ENCODE measurements at places on chromosomes 4 and X.

DNA sequence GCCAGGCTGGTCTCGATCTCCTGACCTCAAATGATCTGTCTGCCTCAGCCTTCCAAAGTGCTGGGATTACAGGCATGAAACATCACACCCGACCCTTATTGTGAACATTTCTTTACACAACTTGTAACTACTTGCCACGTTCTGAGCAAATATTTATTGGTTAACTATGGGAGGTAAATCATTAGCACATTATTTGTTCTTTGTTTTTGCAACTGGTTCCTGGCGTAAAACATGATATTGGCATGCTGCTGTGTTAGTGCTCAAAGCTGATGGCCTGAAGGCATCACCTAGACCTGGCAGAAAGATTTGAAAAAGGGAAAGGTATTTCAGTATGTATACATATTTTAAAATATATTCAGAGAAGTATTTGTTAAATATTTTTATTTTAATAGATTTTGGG lies 438.3 kb upstream of the PRKX start:
- no peak for DNase-seq

DNA sequence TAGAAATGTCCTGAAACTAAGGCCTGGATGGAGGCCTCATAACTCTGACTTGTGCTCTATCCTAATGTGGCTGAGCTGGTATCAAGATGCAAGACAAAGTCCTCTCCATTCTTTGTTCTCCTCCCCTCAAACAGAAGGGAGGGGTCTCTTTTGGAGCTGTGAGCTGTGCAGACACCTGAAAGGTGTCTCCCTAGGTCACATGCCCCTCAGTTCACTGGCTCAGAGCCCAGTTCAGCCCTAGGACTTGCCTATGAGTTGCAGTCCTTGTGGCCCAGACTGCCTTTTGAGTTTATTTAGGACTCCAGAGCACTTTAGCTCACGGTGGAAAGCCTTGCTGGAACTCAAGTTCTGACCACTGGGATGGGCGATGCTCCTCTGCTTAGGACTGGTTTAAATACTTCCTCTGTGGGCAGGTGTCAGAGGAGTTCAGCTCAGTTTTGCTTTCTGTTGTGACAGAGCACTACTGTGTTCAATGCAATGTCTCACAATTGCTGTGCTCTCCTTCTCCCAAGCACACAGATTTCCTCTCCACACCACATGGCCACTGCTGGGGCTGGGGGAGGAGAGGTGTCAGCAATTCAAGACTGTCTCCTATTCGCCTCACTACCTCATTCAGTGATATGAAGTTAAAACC lies 84.8 kb upstream of the ZNF827 start:
- DNase-seq: no peak

DNA sequence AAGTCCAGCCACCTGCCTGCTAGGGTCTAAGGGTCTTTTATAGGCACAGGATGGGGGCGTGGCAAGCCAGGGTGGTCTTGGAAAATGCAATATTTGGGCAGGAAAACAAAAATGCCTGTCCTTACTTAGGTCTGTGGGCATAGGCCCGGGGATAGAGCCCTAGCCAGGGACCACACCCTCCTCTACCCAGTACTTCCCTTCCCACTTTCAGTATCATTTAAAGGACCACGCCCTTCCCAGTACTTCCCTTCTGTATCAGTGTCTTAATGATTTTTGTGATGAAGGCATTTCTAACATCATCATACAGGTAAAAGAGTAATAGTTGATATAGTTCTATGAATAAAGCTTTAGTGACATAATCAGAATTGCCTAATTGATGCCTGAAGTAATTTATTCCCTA lies 11.4 kb downstream of the BANK1 start:
- DNase-seq: no peak

DNA sequence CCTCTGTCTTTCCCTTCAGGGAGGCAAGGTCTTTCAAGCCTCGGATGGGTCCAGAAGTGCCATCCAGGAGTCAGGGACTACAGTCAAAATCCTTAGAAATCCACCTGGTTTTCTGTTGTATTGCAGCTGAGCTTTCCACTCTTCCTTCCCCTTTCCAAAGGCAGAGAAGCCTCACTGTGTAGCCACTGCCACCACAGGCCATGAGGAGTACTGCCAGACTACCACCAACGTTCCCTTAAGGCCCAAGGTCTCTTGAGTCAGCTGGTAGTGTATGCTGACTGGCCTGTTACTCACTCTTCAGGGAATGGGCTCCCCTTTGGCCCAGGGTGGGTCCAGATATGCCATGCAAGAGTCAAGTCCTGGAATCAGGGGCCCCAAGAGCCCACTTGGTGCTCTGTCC lies 1454.1 kb downstream of the PCDH19 start:
- DNase-seq: no peak

GRCh38 chrX:106246511-106246910 lies 78.4 kb downstream of the PWWP3B start:
- no peak for DNase-seq

DNA sequence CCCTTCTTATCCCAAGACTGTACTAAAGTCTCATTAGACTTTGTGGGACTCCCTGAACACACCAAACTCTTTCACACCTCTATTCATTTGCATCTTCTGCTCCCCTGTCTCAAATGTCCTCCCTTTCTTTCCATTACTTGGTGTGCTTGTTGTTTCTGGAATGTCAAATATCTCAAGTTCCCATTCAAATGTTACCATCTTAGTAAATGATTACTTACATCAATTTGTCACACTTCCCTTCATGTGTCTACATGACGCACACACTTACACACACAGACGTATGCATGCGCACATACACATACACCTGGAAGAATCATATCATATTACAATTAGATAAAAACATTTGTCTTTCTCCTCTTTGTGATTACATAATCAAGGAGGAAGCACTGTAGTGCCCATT lies 210.8 kb upstream of the TEX13C start:
- DNase-seq: no peak

GRCh38 chr4:182760551-182761043 lies 156.6 kb downstream of the DCTD start:
- no peak for DNase-seq

GRCh38 chrX:15874672-15875071 lies 20.1 kb upstream of the AP1S2 start:
- DNase-seq: no peak

DNA sequence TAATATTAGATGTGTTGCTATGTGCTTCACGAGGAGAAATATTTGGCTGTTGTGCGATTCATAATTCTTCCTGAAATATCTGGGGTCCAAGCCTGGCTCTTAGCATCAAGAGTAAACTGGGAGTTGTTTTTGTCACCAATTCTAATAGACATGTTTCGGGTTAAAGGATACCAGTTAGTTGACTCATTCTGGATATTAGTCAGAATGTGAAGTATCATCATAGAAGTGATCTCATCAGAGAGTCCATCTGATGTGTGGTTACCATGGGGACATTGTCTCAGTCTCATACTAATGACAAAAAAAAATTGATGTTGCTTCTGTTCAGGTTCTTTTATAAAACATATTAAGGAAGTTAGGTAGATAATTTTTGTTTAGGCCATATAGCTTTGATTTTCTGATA lies 57.2 kb upstream of the MTMR1 start:
- DNase-seq: no peak

GRCh38 chr4:30903502-30904214 lies 183.5 kb downstream of the PCDH7 start:
- no peak for DNase-seq

DNA sequence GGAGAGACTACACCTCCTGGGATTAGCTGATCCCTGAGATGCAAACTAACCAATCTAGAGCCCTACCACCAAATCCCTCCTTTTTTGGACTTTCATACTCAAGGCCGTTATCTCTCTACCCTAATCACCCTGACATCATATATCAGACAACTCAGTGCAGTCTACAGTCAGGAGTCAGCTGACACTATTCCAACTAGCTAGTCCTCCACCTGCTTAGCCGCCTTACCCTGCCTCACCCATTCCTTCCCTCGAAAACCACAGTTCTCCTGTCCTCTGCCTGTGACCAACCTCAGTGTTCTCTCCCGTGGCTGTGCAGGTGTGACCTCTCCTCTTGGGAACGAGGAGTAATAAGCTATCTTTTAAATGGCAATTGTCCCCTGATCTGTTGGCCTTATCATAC lies 1.8 kb upstream of the PPEF2 start:
- no peak for DNase-seq

DNA sequence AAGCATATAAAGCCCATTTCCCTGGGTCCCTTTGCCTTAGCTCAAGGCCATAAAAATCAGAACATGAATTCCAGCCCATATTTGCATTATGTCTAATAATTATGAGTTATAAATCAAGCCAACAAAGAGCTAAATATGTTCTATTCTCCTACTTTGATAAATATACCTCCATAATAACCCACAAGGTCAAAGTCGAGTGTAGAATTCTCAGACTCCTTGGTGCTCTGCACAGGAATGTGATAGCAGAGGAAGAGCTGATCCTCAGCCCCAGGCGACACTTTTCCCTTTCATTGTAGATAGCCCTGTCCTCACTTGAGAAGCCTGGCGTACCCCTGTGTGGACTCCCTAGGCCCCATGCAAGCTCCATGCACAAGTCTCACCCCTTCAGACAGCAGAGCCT lies 85.6 kb downstream of the CASP3 start:
- DNase-seq: no peak

GRCh38 chrX:133189195-133189594 lies 29.0 kb downstream of the TFDP3 start:
- DNase-seq: no peak

GRCh38 chr4:121127100-121127499 lies 37.0 kb downstream of the TNIP3 start:
- no peak for DNase-seq
